ENCODE measurements at places on chromosomes 13 and 19. TPM values are rescaled to one million over a fixed set of nuclear protein-coding genes. Genes with fewer than 3 reads are reported as not detected.

PRMT1 gene
- total RNA-seq: 219 TPM

CACNG7 gene
- 7.7 TPM for total RNA-seq

KLK8 gene
- not detected for total RNA-seq

GADD45B gene
- 56.2 TPM for total RNA-seq

DNA sequence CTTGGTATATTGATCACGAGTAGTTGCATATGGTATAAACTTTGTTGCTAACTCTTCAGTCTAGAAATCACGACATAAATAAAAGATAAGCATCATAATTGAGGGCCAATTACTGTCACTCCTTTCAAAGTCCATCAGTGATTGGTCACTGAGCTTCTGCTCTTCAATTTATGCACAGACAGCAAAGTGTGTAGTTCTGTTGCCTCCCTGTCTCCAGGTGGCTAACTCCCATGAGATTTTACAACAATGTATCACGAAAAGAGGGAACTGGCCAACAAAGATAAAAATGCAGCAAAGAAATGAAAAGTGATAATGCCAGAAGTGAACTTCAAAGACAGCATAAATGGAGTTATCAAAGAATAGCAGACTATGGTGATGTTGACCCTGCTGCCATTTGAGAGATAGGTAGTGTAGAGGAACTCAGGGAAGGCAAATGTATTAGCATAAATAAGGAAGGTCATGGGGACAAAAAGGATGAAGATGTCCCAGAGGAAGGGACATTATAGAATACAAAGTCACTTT, 12.7 kb upstream of the TNFSF14 start:
- DNase-seq: no peak

GRCh38 chr13:99265821-99266426, 7.7 kb upstream of the GPR18 start:
- DNase-seq: peak; percentile 7

GRCh38 chr19:10286803-10287737, at the start of gene ICAM4:
Gene ICAM4, plus strand, starts transcription at chr19:10286955. Its CDS starts 58 bp downstream, at chr19:10287013.
- no peak for DNase-seq

- no peak for DNase-seq
Measured at GRCh38 chr19:18915639-18916038, 3.5 kb downstream of the COPE start.
